ENCODE measurements at places on chromosomes 11 and 22.

GRCh38 chr11:129861702-129862522, 33.5 kb downstream of the NFRKB start:
- H3K27ac ChIP-seq = no peak overlapping the region
- no peaks in the 10 kb centered on the region for H3K4me1 ChIP-seq
- DNase-seq = no peak
- peaks cover 42% of the 10 kb centered on the region for H3K36me3 ChIP-seq

DNA sequence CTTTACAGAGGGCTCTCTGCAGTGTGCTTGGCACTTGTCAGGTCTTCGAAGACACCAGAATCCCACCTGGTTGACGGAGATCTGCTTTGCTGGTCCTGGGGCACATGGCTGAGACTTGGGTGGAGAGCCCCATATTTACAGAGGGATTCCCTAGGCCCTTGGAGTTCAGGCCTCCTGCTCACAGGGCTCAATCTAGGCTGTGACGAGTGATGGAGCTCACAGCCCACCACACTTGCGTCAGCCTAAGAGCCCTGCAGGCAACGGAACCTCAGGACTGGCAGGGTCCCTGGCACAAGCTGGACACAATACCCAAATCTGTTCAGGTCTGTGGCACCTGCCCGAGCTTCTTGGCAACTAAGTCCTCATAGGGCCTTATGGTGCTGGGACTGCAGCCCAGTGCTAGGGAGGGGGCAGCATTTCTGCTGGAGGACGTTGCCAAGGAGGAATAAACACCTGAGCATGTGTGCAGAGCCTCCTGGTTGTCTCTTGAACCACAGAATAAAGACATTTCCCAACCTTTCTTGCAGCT, 59.1 kb downstream of the KCNC1 start:
- no peaks in the 10 kb centered on the region for H3K4me1 ChIP-seq
- no peak overlapping the region for H3K4me3 ChIP-seq
- H3K27me3 ChIP-seq = no peaks in the 10 kb centered on the region
- no peak overlapping the region for H3K27ac ChIP-seq

DNA sequence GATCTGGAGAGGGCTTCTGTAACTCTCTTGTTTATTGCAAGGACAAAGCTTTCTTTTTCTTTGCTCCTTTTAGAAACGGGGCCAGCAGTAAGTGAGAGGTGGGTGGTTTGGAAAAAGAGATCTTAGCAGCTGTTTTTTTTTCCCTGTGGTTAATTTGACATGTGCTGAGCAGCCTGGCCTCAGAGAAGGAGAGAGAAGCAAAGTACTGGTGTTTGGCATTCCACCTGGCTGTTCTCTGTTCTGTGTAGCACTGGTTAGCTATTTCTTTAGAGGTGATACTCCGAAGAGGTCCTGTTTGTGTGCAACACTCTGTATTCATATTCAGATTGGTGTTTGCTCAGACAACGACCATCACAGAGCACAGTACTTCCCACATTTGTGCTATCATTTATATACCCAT, 80.8 kb upstream of the SORL1-AS1 start:
- H3K4me3 ChIP-seq = no peak overlapping the region
- peaks cover 6% of the 10 kb centered on the region for H3K4me1 ChIP-seq
- DNase-seq = no peak
- H3K27me3 ChIP-seq = no peaks in the 10 kb centered on the region
- peaks cover 32% of the 10 kb centered on the region for H3K36me3 ChIP-seq

- no peaks in the 10 kb centered on the region for H3K27me3 ChIP-seq
- no peak for DNase-seq
- H3K27ac ChIP-seq = no peak overlapping the region
- H3K4me1 ChIP-seq = no peaks in the 10 kb centered on the region
- no peaks in the 10 kb centered on the region for H3K36me3 ChIP-seq
Measured at GRCh38 chr11:28815110-28815509, 706.9 kb downstream of the METTL15 start.

GRCh38 chr22:41969110-41969646, at the start of gene SEPTIN3:
Gene SEPTIN3, plus strand, starts transcription at chr22:41969443. Its CDS starts 2,050 bp downstream, at chr22:41971493.
- no peak within 1 kb of the TSS for H3K27ac ChIP-seq
- H3K36me3 ChIP-seq = no peaks in the 10 kb centered on the region
- H3K4me1 ChIP-seq = peaks cover 3% of the 10 kb centered on the region
- peaks cover 7% of the 10 kb centered on the region for H3K27me3 ChIP-seq

DNA sequence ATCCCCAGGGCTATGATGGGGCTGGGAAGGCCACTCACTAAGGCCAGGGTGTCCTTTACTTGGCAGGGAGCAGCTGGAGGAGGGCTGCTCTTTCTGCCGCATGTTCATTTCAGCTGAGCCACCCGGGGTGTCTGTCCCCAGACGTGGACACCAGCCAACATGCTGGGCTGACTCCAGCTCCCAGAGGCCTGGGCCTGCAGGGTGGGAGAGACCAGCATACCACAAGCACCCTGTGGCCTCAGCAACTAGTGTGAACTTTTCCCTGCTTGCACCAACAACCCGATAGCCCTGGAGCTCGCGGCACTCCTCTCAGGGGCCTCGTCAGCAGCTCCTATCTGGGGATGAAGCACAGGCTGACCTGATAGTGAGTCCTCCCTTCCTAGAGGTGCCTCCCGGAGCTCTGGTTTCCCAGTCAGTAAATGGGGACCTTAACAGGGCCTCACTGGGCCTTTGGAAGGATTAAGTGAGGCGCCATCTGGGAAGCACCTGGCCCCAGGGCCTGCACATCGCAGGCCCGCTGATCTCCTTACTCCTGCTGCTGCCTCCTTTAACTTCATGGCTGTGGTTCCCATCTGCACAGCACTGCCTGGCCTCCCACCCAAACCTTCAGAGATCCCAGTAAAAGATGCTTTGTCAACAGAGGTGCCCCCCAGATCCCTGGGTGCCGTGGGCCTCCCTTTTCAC, 83.4 kb downstream of the GALNT18 start:
- no peak overlapping the region for H3K27ac ChIP-seq
- DNase-seq = no peak
- no peak overlapping the region for H3K4me3 ChIP-seq
- H3K36me3 ChIP-seq = no peaks in the 10 kb centered on the region

DNA sequence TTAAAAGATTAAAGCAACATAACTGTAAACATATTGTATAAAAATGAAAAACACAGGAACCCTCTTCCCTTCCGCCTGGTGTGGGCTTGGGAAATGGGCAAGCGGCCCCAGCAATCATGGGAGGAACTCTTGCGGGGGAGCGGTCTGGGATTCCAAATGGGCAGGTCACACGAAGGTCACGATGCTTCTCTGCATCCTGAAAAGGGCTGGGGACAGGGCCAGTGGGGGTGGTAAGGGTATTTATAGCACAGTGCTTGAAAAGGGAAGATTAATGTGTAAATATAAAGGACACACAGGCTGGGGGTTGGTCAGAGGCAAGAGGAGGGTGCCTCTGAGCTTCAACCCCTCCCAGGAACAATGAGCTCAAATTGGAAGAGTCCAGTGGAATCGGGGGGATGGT, 46.9 kb upstream of the OR4B1 start:
- peaks cover 30% of the 10 kb centered on the region for H3K36me3 ChIP-seq
- no peaks in the 10 kb centered on the region for H3K27me3 ChIP-seq
- no peak overlapping the region for H3K4me3 ChIP-seq
- DNase-seq = no peak

- H3K4me1 ChIP-seq = no peaks in the 10 kb centered on the region
- DNase-seq = no peak
- H3K36me3 ChIP-seq = peaks cover 6% of the 10 kb centered on the region
- H3K27me3 ChIP-seq = peaks cover under 1% of the 10 kb centered on the region
- no peak overlapping the region for H3K27ac ChIP-seq
Measured at GRCh38 chr11:65308281-65308891, 6.3 kb upstream of the CDC42EP2 start.

DNA sequence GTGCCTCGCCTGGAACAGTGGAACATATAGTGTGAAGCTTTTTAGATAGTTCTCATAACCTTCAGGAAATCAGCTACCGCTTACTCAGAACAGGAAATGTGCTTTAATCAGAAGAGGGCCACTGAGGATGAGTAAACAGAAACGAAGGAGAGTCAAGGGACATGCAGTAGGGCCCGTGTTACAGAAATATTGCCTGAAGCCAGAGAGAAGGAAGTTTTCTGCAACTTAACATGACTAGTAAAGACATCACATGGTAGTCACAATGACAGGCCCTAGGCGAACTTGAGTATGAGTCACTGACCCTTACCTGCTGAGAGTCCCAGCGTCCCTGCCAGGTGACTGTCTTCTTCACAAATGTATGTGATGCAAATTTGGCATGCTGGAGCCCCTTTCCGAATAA, 39.4 kb downstream of the CARD18 start:
- H3K4me3 ChIP-seq = peak overlapping the region; percentile 87
- DNase-seq = peak; percentile 42
- peaks cover 39% of the 10 kb centered on the region for H3K4me1 ChIP-seq
- peaks cover 42% of the 10 kb centered on the region for H3K36me3 ChIP-seq
- peak overlapping the region; percentile 92 for H3K27ac ChIP-seq
- no peaks in the 10 kb centered on the region for H3K27me3 ChIP-seq

GRCh38 chr22:46233231-46233630, 16.9 kb downstream of the CDPF1 start:
- no peaks in the 10 kb centered on the region for H3K4me1 ChIP-seq
- no peak overlapping the region for H3K27ac ChIP-seq
- H3K4me3 ChIP-seq = no peak overlapping the region
- no peak for DNase-seq

- H3K4me3 ChIP-seq = no peak overlapping the region
- no peaks in the 10 kb centered on the region for H3K36me3 ChIP-seq
- H3K27ac ChIP-seq = no peak overlapping the region
- DNase-seq = no peak
Measured at GRCh38 chr22:44639891-44640617, 62.0 kb upstream of the PRR5 start.

DNA sequence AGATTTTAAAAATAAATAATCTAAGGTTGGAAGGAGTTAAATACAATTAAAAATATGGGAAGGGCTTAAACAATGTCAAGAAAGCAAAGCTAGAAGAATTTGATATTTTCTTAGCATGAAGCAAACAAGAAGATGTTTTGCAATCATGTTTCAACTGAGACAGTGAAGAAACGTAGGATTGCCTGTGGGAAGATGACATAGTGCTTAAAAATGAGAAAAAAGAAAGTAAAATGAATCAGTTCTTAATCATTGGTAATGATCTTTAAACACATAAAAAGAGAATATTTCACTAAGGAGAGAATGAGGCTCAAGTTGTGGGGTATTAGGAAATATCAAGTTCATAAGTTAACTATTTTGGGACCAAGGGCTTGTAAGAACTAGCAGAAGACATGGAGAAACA, 855.0 kb downstream of the METTL15 start:
- H3K36me3 ChIP-seq = no peaks in the 10 kb centered on the region
- no peak for DNase-seq
- no peak overlapping the region for H3K4me3 ChIP-seq
- no peaks in the 10 kb centered on the region for H3K27me3 ChIP-seq

DNA sequence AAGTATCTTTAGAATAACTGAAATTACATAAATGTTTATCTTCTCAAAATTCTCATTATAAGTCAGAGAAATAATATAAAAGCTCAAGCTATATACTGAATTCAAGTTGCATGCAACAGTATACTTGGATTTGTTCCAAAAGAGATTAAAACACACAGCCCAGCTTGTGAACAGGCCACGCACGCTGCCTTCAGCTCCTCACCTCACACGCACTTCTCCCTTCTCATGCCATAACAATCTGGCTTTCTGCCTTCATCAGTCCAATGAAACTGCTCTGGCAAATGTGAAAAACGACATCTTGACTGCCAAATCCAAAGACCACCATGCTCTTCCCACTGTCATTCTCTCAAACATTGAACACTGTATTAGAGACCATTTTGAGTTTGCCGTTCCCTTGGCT, 22.1 kb downstream of the ATP6V1E1 start:
- no peak overlapping the region for H3K27ac ChIP-seq
- DNase-seq = no peak
- H3K4me1 ChIP-seq = peaks cover 5% of the 10 kb centered on the region
- H3K27me3 ChIP-seq = no peaks in the 10 kb centered on the region
- peaks cover 12% of the 10 kb centered on the region for H3K36me3 ChIP-seq

- no peak overlapping the region for H3K27ac ChIP-seq
- H3K27me3 ChIP-seq = no peaks in the 10 kb centered on the region
- H3K4me3 ChIP-seq = no peak overlapping the region
- H3K36me3 ChIP-seq = no peaks in the 10 kb centered on the region
- DNase-seq = no peak
Measured at GRCh38 chr11:69489746-69490365, 8.4 kb downstream of the LINC01488 start.

DNA sequence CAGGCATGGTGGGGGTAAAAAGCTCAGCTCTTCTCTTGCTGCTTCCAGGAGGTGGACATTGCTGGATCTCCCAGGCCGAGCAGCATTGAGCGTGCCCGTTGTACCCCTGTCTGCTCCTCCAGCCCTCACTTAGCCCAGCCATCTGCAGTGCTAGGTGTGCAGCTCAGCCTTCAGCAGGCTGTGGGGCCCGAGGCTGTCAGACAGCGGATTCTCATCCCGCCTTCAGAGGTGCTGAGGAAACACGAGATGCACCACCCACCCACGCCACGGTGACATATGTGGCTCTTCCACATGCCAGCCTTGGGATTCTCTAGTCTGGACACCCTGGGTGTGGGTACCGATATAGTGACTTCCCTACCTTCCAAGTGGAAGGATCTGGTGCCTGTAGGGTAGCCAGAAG, 48.9 kb upstream of the NECTIN1 start:
- no peak for DNase-seq
